ENCODE measurements at places on chromosomes 7 and 10.

- no peak for DNase-seq
Measured at GRCh38 chr10:84108797-84109196, 30.5 kb upstream of the GHITM start.

DNA sequence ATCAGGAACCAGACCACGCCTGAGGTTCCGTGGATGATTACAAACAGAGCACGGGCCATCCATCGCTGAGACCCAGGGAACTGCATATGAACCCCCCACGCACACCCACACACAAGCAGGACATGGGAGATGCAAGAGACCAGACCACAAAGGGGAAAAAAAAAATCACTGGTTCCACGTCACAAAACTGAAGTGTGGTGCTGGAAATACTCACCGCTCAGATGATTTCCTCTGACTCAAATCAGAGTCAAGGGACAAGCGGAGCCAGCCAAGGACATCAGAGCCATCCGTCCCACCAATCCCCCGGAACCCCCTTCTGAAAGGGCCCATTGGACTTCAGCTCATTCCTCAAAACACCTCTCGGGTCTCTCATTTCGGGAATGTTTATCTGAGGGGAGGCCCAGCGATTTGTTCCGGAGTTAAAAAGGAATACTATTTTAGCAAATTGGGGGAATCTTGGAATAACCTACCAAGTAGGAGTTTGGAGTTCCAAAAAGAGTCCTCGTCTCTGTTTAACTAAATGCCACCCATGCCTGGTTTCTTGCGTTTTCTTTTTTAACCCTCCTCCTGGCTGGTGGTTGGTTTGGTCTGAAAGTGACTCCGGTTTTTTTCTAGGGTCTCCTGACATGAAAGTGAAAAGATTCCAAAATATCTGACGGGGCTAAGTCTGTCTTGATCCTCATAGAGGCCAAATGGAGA, 15.0 kb downstream of the SNX8 start:
- no peak for DNase-seq

DNA sequence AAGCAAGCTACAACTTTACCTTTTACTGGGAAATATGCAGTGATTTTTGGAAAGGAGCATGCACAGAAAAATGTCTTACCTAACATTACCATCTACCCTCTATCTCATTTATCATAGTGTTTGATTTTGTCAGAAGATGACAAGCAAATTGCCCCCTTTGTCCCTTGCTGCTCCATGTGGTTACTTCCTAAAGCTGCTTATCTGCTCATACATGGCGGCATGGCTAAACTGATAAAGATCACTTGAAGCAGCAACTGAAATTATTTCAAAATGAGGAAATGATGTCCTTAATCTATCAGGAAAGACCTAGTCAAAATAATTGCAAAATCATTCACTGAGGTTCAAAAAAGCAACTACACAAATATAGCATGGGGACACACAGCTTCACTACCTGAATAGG, 1198.5 kb upstream of the SORCS1 start:
- DNase-seq = no peak

DNA sequence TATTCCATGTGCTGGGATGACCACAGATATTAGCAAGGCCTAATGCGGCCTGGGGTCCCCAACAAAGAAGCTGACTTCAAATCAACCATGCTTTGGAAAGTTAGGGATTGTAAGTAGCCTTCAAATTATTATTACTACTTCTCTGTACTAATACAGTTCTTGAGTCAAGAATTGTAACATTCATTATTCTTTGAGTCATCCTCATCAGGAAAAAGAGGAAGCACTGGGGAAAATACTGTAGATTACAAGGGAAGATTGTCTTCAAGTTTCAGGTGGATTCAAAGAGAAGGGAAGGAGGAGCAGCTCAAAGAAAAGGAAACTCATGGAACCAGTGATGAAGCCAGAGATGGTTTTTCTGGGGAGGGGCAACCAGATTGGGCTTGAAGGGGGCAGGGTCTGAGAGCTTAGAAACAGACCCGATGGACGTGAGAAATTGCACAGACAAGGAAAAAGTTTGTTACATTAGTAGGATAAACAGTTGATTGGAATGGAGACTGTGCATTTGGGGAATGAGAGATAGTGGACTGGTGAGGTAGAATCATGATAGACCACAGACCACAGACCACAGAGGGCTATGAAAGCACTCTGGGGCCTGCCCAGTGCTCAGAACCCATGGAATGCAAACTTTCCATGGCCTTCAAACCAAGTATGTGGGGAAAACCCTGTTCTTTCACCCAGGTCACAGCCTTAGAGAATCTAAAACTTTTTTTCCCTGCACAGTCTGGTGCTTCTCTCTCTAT, 209.9 kb downstream of the ZNF365 start:
- no peak for DNase-seq

DNA sequence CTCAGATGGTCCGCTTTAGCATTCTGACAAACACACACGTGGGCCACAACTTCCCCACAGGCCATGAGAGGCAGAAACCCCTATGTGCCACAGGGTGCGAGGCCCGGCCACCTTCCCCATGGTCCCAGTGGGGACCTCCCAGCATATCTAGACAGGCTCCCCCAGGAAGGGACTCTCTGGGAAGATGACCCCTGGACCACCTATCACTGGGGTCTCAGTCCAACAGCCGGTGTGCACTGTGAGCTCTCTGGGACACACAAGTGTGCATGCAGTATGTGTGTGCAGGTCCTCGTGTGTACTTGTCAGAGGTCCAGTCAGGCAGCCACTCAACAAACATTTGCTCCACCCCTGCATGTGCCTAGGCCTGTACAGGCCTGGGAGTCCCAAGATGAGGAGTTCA, 18.7 kb downstream of the GRID1 start:
- no peak for DNase-seq

DNA sequence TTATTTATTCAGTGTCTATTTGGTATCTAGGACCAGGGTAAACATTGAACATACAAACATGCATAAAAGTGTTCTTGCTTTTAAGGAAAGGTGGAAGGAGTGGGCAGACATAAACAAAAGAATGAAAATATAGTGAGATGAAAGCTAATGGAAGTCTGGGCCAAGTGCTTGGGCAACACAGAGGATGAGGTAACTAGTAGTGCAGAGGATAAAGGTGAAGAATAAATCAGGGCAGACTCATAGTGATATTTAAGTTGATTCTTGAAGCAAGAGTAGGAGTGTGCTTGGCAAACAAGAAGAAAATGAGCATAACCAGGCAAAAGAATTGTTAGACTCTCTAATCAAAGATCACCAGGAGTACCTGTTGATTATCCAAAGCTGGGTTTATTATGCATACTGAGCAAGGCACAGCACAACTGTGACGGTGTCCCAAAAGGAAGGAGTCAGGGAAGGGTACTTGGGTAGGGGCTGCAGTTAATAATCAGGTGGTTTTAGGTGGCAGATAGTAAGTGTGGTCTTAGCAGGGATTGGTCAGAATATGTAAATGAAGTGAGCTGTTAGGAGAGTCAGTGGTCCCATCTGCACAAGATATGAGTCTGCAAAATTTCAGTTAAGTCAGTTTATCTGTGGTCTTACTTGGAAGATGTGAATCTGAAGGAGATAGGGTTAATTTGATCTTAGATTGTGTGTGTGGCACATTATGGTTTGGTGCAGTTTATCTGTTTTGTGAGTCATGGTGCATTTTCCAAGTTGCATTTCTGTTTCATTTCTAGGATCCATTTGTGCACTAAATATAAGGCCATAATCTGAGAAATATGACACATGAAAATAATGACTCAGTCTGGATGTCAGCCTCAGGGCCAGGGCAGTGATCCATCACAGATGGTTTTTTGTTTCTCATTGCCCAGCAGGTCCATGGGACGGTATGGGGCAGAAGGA, 30.6 kb upstream of the TAX1BP1 start:
- no peak for DNase-seq

- DNase-seq = peak; percentile 4
Measured at GRCh38 chr7:111090846-111091245, at the start of gene LRRN3. LRRN3 (plus strand) TSS chr7:111091127; CDS start chr7:111122773, 31,646 bp downstream.

- DNase-seq = no peak
Measured at GRCh38 chr10:47060993-47061500, 149.8 kb downstream of the PTPN20 start.

DNA sequence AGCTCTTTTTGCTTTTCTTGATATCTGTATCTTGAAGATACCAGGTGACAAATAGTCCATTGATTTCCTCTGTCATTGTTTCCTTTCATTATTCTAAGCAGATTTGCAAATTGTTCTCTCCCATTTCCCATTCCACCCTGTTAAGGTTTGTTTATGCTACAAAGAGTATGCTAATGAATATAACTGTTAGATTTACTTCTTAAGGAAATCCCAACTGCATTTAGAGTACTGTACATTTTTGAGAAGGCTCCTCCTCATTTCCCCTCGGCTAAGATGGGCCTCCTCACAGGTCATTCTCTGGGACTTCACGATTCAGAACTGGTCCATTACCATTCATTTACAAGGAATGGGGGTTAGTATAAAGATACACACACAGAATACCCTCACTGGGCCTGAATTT, 15.6 kb downstream of the AUTS2 start:
- no peak for DNase-seq

DNA sequence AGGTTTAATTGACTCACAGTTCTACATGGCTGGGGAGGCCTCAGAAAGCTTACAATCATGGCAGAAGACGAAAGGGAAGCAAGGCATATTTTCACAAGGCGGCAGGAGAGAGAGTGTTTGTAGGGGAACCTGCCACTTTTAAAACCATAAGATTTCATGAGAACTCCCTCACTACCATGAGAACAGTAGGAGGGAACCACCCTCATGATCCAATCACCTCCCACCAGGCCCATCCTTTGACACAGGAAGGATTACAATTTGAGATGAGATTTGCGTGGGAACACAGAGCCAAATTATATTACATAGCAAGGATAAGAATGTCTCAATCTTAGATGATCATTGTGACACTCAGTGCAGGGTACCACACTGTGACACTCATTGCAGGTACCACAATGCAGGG, 44.2 kb downstream of the MRPL32 start:
- no peak for DNase-seq

DNA sequence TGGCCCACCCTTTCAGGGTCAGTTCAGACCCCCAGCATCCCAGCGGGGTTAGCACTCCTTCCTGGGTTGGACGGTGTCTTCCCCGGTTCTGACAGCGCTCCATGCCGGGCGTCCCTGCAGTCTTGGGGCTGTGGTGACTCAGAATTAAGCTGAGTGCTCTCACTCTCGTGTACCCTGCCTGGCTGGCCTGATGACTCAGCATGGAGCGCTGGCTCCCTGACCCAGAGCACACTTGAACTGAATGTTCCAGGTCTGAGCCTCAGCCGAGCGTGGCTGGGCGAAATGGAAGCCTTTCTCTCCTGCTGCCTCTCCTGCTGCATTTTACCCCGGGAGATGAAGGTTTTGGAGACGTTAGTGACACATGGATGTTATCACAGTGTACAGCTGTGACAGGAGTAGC, 7.1 kb downstream of the BAG3 start:
- DNase-seq = no peak

GRCh38 chr7:5594616-5595544, 171.2 kb upstream of the TNRC18 start:
- DNase-seq = no peak

GRCh38 chr10:24579906-24580305, 143.8 kb downstream of the ARHGAP21 start:
- no peak for DNase-seq

- DNase-seq = no peak
Measured at GRCh38 chr10:132301371-132302330, 6.1 kb downstream of the STK32C start.

DNA sequence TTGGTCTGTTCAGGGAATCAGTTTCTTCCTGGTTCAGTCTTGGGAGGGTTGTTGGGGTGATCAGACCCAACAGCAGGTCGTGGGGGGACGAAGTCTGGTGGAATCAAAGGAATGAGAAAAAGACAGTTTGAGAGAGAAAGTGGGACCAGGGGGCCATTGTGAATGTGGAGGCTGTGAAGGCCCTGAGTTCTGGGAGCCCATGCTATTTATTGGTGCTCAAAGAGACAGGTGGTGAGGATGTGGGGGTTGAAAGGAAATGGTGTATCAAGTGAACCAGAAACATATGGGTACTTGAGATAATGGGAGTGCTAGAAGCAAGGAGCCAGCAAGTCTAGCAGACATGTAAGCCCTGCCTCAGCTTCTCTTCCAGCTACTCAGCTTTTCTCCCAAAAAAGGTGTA, 84.1 kb downstream of the CCSER2 start:
- no peak for DNase-seq

GRCh38 chr10:110074298-110074697, 66.5 kb downstream of the ADD3 start:
- no peak for DNase-seq

- no peak for DNase-seq
Measured at GRCh38 chr10:34092891-34093290, 722.2 kb downstream of the PARD3 start.

DNA sequence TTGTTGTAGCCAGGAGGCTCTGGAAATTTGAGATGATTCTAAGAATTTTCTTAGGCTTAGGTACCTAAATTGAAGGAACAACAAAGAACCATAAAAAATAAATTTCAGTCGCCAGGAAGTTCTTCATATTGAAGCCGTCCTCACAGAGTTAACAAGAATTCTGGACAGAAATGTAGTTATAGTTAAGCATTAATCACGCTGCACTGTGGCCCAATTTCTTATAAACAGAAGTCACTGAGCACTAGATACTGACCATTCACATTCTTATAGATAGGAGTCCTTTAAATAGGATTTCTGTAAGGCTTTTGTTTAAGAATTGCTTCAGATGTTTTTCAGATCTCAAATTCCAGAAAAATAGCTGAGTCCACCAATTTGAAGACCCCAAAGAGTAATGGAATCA, 256.2 kb upstream of the PITRM1 start:
- no peak for DNase-seq

DNA sequence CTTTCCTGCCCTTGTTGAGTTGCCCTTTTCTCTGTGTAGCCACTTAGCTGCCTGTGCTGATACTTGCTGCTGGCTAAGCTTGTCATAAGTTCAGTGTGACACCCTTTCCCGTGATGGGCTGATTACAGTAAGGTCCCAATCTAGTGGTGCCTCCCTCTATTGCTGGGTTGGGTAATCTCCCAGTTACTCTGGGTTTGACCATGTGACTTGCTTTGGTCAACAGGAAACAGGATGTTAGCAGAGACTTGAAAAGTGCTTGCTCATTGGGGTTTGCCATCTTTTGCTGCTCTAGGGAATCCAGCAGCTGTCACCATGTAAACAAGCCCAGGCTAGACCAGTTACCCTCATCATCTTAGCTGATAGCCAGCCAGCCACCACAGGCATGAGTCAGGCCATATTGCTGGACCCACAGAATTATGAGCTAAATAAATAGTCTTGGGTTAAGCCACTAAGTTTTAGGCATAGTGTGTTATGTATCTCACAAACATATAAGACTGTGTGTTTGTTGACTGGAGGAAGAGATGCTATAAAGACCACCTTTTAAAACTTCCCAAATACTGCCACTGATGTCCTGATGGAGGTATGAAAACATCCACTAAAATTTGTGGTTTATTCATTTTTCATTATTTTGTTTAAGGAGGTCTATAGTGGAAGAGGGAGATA, 4.0 kb upstream of the LEP start:
- DNase-seq = no peak

Data from NCI-H187 (cell line).